Panc1 (cell line): ENCODE measurements at places on chromosomes 7 and 10.
A peak's percentile ranks its signal among the peaks of the same experiment; 100 is the strongest.

- H3K27ac ChIP-seq = no peak overlapping the region
- H3K4me1 ChIP-seq = no peaks in the 10 kb centered on the region
- no peaks in the 10 kb centered on the region for H3K27me3 ChIP-seq
- no peak for DNase-seq
- H3K4me3 ChIP-seq = no peak overlapping the region
- no peaks in the 10 kb centered on the region for H3K36me3 ChIP-seq
Observed at GRCh38 chr10:130559547-130559880, 423.3 kb downstream of the GLRX3 start.

GRCh38 chr7:149440222-149440621 lies 20.6 kb downstream of the ZNF777 start:
- peaks cover 3% of the 10 kb centered on the region for H3K36me3 ChIP-seq
- no peak for DNase-seq
- no peak overlapping the region for H3K27ac ChIP-seq
- no peaks in the 10 kb centered on the region for H3K27me3 ChIP-seq

DNA sequence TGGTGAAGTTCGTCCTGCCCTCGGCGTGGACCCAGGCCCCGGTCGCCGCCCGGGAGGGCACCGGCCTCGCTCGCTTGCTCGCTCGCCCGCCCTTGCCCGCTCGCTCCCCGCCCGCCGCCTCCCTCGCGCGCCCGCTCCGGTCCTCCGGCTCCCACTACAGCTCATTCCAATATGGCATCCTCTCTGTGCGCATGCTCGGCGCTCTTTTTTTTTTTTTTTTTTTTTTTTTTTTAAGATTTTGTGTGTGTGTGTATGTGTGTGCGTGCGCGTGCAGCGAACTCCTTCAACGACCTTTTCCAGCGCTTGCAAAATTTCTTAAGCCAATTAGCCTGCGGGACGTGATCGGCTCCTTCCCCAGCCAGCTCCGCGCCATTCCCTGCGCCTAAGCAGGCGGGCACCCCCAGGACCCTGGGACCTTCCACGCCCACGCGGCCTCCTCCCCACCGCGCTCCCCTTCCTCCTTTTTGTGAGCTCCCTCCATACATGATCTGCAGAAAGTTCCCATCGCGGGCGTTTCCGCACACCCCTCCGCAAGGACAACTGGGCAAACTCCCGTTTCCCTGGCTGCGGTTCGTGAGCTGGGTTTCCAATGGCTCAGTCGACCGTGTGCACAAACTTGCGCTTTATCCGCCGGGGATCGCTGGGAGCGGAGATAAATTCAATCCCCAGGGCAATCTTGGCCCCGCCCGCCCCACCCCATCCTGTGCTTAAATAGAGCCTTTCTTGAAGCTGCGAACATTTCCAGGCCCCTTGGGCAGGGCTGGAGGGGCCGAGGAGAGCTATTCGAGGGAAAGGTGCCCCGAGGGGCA lies at the start of gene SFMBT2:
Gene SFMBT2 (minus strand): TSS at position 173 of the 809 bp plus-strand sequence. CDS start 29,136 bp downstream, outside the sequence.
- H3K4me3 ChIP-seq = peak within 1 kb of the TSS; percentile 56
- peak within 1 kb of the TSS; percentile 23; the same call in 1 of the 2 replicates for H3K27ac ChIP-seq
- no peak for DNase-seq
- no peaks in the 10 kb centered on the region; the same call in 1 of the 2 replicates for H3K27me3 ChIP-seq
- H3K4me1 ChIP-seq = no peaks in the 10 kb centered on the region

DNA sequence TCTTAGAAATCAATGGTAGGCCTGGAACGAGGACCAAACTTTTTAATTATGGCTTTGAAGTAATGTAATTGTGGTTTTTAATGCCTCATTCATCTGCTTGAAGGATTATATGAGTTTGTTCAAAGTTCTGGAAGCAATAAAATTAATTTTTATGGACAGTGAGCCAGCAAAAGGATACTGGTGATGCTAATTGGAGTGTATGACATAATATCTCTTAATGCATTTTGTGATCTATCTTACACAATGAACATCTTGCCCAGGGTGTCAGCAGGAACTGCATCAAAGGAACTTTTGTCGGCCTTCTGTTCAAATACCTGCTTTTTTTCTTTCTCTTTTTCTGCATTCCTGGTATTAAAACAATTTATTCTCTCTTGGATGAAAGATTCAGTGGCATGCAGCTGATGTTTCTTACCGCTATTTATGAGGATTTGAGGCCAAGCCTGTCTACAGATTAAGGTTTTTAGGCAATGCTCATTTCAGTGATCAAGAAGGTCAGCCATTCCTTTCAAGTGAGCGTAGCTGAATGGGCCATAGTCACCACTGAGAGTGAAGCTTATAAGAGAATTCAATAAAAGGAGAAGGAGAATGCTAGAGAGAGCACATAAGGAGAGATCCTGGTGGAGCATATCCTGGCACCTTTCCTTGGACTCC lies 974.8 kb downstream of the SORCS3 start:
- DNase-seq = no peak
- H3K27me3 ChIP-seq = no peaks in the 10 kb centered on the region
- H3K36me3 ChIP-seq = no peaks in the 10 kb centered on the region
- no peak overlapping the region for H3K4me3 ChIP-seq

DNA sequence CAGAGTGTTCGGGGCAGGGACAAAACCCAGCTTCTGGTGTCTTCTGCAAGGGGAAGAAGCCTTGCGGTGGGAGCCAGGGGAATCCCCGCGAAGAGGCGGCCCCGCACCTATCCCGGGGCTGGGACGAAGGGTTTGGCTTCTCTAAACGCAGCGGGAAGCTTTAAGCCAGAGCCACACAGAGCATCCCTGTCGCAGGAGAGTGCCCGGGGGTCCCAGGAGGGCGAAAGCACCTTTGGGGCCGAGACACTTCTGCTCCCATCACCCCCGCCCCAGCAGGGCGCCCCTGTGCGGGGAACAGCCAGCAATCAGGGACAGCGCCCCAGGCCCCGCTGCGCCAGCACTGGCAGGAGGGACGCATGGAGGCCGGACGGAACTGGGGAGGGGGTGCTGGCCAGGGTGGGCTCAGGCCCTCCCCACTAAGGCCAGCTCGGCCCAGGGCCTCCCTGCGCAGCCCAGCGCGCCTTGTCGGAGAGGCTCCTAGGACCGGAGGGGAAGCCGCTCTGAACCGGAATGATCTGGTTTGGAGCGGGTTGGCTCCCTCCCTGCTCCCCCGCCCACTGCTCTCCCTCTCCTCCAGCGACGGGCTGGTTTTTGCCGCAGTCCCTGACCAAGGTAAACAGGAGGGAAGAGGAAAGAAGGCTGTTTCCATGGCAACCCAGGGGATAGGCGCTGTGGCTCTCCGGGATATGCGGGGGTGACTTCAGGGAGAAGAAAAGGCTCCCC lies 63.9 kb downstream of the TMEM209 start:
- no peak overlapping the region for H3K4me3 ChIP-seq
- no peaks in the 10 kb centered on the region for H3K4me1 ChIP-seq
- no peaks in the 10 kb centered on the region for H3K36me3 ChIP-seq
- no peak for DNase-seq
- no peak overlapping the region for H3K27ac ChIP-seq

GRCh38 chr10:128318366-128318765 lies 192.1 kb upstream of the MKI67 start:
- no peak overlapping the region for H3K4me3 ChIP-seq
- peaks cover 9% of the 10 kb centered on the region; the same call in 1 of the 2 replicates for H3K27me3 ChIP-seq
- H3K36me3 ChIP-seq = no peaks in the 10 kb centered on the region
- no peaks in the 10 kb centered on the region for H3K4me1 ChIP-seq

- no peaks in the 10 kb centered on the region for H3K36me3 ChIP-seq
- no peaks in the 10 kb centered on the region for H3K27me3 ChIP-seq
Observed at GRCh38 chr10:3740157-3740871, 44.7 kb downstream of the KLF6 start.
